Thyroid gland (tissue), 4 donors: ENCODE measurements at places on chromosomes 13 and 19. TPM values are rescaled to one million over a fixed set of nuclear protein-coding genes. Genes with fewer than 3 reads are reported as not detected.

SSC5D gene
- total RNA-seq = 1.7 TPM

C3 gene
- total RNA-seq = 126 TPM

RELB gene
- total RNA-seq = 6.7 TPM

B3GNT8 gene
- total RNA-seq = 0.59 TPM

TTC9B gene
- not detected for total RNA-seq

ZNF132 gene
- total RNA-seq = 24.3 TPM

SOX1 gene
- not detected for total RNA-seq

VAV1 gene
- 2.3 TPM for total RNA-seq

CCL25 gene
- total RNA-seq = not detected

PTH2 gene
- total RNA-seq = not detected

GRCh38 chr19:5717215-5717935, 2.6 kb downstream of the LONP1 start:
- DNase-seq = no peak

GRCh38 chr13:99435998-99436397, 65.3 kb upstream of the TM9SF2 start:
- no peak for DNase-seq

- DNase-seq = no peak
These were observed 6.4 kb downstream of the GNA15 start for GRCh38 chr19:3142292-3142670.

- DNase-seq = peak; percentile 96
These were observed 60.1 kb downstream of the KLF2 start for GRCh38 chr19:16384688-16385087.

GRCh38 chr13:41500511-41500910, 43.2 kb downstream of the RGCC start:
- DNase-seq = no peak

DNA sequence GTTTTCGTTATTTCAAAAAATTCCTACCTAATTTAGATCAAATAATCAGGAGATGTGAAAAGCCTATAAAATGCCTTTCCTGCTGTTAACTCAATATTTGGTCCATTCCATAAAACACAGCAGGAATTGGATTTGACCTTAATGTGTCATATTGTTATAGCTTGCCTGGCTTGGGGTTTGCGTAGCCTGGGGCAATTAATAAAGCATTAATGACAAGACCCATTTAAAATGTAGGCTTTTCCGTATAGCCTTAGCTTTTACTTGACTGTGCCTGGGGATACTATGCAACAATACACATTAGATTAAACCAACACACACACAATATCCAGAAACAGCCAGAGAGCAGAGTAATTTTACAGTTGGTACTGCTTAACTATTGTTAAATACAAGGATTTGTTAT, 117.2 kb upstream of the MAB21L1 start:
- no peak for DNase-seq

DNA sequence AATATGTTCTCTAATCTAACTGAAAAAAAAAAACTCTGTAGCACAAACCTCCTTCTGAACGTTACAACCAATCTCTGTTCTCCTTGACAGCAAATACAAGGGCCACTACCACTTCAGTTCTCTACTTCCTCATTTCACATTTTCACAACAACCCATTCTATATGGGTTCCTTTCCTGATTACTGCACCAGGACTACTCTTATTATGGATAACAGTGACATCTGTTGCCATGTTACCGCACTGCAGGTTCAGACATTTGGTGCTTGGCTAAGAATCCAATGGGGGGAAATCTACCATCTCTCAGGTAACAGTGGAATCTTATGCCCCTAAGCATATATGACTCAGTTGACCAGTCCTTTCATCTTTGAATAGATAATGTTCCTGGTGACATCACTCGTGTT, 11.6 kb upstream of the FPR3 start:
- DNase-seq = no peak

GRCh38 chr13:110127986-110128511, 178.9 kb downstream of the COL4A1 start:
- DNase-seq = no peak

DNA sequence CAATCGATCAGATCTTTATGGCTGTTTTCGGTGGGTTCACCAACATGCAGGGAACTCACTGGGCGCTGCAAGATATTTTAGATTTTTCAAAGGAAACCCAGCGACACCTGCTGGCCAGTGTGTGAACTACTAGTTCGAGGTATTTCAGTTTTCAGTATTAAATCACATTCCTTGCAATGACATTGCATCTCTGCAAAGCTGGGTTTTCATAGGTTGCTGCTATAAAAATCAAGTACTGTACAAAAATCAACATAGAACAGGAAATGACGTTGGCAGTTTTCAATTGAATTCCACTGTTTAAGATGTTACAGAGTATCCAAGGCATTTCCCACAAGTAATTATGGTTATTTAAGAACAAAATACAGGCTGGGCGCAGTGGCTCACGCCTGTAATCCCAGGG, 17.6 kb downstream of the LIG1 start:
- DNase-seq = peak; percentile 70

DNA sequence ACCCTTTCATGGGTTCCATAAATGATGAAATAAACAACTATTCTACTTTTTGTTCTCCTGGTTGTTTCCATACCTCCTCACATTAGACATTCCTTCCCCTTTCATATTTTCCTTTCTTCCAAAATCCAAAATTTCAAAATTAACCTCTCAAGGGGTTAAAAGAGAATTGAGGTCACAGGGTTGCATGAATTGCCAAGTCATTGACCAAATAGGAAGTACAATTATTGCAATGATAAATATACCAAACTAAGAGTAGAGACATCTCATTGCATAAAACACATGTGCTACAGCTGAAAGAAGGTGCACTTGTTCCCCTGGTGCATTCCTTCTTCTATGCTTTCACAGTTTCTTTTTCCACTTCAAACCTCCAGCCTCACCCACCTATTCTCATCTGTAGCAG, 136.1 kb downstream of the KCTD12 start:
- no peak for DNase-seq

DNA sequence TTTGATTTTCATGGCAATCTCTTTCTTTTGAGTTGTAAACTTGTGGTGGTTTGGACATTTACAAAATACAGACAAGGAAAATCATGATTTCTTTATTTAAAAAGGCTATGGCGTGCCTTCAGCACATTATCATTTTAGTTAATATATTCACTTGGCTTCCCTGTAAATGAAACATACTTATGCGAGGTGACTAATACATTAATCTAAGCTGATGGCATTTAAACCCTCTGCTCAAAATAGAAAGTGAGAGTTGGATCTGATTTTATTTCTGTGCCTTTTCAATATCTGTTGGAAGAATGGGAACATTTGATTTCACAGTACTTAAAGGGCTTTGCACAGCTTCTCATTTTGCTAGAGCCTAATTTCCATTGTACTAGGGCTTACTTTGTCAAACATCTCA, 289.8 kb downstream of the MTUS2 start:
- DNase-seq = no peak

DNA sequence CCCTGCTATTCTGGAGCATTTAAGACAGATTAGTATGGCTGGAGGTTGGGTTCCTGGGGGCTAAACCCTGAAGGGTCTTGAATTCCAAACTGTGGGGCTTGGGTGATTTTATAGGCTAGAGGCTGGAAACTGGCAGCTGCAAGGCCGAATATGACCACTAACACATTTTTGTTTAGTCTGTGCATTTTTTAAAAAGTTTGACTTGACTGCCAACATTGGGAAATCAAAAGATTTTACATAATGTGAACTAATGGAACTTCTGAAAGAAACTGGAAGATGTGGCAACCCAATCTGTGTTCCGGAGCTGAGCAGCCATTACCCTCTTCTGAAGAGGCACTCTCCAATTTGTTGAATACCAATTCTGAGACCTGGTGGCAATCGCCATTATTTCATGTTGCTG, 5.1 kb downstream of the ZNF784 start:
- DNase-seq = no peak

GRCh38 chr13:69094485-69094884, 1013.1 kb upstream of the ATXN8OS start:
- no peak for DNase-seq

DNA sequence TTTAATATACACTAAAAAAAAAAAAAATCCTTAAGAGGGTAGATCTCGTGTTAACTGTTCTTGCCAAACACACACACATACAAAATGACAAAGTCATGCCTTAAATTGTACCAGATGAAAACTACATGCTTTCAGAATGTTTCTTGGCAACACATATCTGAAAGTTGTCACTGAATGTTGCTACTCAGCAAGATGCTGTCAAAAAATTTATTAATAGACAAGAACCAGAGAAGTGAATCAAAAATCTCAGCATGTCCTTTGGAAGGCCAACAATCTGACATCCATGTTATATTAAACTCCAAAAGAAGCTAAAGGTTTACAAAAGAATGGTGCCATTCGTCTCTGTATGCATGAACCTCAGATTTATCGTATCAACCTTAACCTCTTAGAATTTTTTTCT, 1746.2 kb upstream of the PRR20A start:
- no peak for DNase-seq

DNA sequence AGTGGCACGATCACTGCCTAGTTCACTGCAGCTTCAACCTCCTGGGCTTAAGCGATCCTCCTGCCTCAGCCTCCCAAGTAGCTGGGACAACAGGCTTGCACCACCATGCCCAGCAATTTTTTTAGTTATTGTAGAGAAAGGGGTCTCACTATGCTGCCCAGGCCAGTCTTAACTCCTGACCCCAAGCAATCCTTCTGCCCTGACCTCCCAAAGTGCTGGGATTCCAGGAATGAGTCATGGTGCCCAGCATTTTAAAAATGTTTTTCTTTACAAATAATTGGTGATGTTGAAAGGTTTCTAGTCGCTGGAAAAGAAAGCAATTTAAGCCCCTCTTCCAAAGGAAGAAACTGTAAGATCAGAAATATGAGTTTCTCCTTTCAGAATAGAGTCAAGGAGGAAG, 19.4 kb downstream of the DYRK1B start:
- DNase-seq = no peak

DNA sequence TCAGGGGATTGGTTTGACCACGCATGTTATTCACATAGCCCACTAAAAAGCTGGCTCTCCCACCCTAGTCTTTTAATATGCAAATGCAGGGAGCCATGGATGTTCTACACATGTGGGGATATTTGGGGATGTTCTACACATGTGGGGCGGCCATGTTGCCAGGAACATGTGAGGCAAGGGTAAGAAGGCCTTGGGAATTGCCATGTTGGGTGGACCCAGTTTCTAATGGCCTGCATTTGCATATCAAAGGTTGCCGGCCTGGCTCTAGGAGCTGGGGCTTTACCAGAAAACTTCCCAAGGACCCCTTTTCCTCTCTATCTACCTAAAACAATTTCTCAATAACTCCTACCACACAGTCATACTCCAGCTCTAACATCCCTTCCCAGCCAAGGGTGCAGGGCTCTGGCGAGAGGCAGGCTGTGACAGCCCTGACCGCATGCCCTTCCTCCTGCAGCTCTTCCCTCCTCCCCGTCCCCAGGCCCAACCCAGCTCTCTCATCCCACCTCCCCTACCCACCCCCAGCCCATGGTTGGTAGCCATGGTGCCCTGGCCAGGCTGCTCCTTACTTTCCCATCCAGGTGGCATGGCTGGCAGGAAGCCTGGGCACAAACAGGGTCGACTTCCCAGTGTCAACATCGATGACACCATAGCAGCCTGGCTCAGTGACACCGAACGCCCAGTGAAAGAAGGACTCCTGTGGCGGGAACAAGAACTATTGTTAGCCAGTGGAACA, 11.0 kb downstream of the PEPD start:
- DNase-seq = no peak

- no peak for DNase-seq
These were observed 56.4 kb upstream of the TPM4 start for GRCh38 chr19:16019691-16020448.

GRCh38 chr13:110554227-110554836, 7.2 kb downstream of the RAB20 start:
- no peak for DNase-seq

- no peak for DNase-seq
These were observed 386.6 kb downstream of the DIAPH3 start for GRCh38 chr13:59776924-59777690.

GRCh38 chr13:36919833-36920615, at the start of gene SMAD9:
Gene SMAD9, minus strand, starts transcription at chr13:36920238. Its CDS starts 40,549 bp downstream, at chr13:36879689.
- peak; percentile 91 for DNase-seq

DNA sequence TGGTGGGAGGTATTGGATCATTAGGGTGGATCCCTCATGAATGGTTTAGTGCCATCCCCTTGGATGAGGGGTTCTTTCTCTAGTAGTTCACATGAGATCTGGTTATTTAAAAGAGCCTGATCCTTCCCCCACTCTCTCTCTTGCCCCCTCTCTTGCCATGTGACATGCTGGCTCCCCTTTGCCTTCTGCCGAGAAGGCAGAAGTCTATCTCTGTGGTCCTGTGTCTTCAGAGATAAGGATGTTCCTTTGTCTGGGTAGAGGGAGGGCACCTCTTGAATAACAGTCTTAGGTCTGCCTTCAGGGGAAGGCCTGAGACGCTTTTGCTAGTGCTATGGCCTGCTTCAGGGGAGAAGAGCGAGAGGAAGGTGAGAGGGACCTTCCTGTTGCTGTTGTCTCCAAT, 2.0 kb upstream of the ZDHHC20 start:
- no peak for DNase-seq

DNA sequence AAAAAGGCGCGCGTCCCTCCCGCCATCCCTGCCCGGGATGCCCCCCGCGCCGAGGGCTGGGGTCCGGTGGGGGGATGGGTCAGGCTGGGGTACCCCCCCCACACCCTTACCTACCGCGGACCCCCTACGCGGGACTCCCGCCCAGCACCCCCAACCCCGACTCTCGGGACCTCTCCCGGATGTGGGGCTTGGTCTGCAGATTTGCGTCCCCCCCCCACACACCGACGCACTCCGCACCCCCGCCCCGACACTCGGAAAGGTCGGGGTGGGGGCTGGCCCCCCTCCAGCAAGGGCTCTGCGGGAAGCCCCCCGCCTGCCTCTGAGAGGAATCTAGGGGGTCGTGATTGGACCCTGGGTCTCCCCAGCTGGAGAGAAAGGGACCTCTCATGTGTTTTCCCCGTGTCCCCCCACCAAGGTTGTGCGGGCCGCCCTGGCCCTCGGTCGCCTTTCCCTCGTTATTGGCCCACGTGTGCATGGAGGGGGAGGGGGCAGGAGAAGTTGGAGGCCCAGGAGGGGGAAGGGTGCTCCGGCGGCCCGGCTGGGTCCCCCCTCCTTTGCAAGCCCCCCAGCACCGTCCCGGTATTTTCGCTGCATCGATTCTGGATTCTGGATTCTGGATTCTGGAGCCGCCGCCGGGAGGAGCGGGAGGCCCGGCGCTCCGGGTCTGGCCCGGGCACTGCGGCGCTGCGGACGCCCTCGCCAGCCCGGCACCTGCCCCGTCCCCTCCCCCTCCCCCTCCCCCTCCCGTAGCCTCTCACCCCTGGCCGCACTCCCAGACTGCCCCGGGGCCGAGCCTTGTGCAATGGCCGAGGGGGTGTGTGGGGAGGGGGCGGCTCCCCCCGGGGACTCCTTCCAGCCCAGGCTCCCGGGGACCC, 607 bp downstream of the NFIC start:
- peak; percentile 65 for DNase-seq

- no peak for DNase-seq
These were observed 172.6 kb upstream of the ATXN8OS start for GRCh38 chr13:69935043-69935442.

- DNase-seq = peak; percentile 57
These were observed at the start of gene PRR12 for GRCh38 chr19:49590971-49591730. Gene PRR12, plus strand, starts transcription at chr19:49591182. Its CDS starts 473 bp downstream, at chr19:49591655.
